ENCODE measurements at places on chromosomes 6 and 20.

GRCh38 chr6:6317825-6318733 is 2.4 kb downstream of the F13A1 start:
- DNase-seq = no peak

DNA sequence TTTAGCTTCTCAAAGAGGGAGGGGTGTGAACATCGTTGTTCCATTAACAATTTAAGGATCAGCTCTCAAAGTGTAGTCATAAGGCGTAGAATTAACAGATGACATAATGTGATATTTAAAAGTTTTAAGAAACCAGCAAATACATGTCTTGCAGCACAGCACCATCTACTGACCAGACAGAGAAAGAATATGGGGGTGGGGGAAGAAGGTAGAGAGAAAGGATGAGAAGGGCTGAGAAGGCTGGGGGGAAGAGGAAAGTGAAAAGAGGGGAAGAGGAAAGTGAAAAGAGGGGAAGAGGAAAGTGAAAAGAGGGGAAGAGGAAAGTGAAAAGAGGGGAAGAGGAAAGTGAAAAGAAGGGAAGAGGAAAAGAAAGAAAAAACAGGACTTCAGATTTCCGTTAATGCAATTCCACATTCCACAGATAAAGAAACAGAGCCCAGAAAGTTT is 80.9 kb downstream of the HAO1 start:
- no peak for DNase-seq

- DNase-seq = no peak
Measured at GRCh38 chr20:17699931-17700351, at the start of gene BANF2. BANF2 (plus strand) TSS chr20:17699966; CDS start chr20:17725026, 25,060 bp downstream.

GRCh38 chr20:8858181-8858787 is 210.6 kb upstream of the PLCB4 start:
- DNase-seq = no peak

DNA sequence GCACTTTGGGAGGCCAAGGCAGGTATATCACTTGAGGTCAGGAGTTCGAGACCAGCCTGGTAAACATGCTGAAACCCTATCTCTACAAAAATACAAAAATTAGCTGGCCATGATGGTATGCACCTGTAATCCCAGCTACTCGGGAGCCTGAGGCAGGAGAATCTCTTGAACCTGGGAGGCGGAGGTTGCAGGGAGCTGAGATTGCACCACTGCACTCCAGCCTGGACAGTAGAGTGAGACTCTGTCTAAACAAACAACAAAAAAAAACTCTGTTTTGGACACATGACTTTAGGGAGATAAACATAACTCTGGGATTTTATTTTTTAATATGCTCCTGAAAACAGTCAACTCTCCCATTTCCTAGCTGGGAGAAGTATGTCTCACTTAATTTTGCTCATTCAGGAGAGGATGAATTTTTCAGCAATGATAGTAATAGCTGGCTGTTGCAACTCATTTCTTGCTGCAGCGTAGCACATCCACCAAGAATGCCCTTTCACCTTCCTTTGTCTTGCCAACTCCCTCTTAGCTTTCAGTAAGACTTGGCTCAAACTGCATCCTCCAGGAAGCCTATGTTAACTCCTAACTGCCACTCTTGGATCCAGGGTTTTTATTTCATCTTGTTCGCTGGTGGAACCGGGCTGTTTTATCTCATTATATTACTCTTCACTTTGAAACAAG is 24.3 kb downstream of the TOP1 start:
- no peak for DNase-seq

- DNase-seq = no peak
Measured at GRCh38 chr20:50636601-50637540, 54.5 kb downstream of the RIPOR3 start.

DNA sequence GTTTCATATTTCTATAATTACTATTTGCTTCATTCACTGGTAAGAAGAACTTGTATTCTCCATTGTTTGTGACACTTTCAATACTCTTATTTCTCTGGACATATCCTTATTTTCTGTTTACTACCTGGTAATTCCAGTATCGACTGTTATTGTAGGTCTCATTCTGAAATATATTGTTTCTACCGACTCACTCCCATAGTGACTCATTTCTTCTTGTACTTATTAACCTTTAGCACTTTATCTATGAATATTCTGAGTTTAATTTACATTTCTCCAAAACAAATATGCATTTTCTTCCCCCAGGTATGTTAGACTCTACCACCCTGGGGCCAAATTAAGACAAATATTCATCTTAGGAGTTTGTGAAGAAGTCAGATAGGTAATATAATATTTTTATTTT is 164.5 kb upstream of the BTBD3 start:
- no peak for DNase-seq

DNA sequence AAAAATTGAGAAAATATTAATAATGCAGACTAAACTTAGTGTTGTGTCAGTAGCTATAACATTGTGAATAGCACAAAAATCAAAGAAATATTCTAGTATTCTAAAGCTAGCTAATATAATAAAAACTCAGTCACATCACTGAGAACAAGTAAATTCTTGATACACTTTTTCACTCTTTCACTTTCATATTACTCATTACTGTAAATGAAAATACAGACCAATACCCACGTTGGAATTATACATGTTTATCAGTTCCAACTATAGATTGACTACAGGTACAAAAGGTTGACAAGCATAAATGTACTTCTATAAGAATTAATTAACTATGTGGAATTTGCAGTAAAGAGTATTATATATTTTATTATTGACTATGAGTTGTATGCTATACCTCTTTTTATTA is 1043.4 kb upstream of the FLRT3 start:
- no peak for DNase-seq

GRCh38 chr6:136037876-136038460 is 186.5 kb downstream of the PDE7B start:
- no peak for DNase-seq

DNA sequence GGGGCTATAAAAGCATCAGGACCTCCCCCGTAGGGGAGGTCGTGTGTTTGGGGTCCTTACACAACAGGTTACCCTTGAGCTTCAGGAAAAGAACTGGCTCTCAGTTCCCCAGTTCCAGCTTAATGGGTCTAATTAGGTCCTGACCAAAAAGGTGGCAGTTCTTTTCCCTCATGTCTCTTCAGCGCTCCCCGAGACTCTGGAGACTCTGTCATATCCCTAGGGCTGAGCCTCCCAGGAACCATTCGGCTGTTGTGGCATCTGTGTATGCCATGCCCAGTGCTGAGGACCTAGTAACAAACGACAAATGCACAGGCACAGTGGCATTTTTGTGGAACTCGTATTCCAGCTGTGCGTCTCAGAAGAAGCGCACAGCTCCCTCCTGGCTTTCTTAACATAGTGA is 14.6 kb downstream of the PRDM1 start:
- DNase-seq = no peak

GRCh38 chr20:48607544-48607865 is 220.3 kb downstream of the PREX1 start:
- DNase-seq = no peak

GRCh38 chr6:41638002-41638934 is at the start of gene MDFI:
MDFI (plus strand) TSS chr6:41638468; CDS start chr6:41638750, 282 bp downstream.
- no peak for DNase-seq

DNA sequence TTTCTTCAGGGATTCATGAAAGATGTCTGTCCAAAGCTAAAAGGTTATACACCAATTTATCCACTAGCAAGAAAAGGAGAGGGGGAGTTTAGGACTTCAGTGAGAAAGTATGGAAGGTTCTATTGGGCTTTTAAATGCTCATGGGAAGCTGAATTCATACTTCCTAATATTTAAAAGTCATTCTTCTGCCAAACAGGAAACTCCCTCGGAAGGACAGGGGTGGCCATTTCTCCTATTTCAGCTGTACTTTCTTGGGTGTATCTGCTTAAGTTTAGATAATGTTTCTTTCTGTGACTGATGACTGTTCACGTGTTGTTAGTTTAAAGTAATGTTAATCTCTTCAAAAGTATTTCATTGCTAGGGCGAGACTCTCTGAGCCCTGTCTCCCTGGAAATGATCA is 80.5 kb upstream of the IFNGR1 start:
- no peak for DNase-seq

GRCh38 chr6:154800338-154800737 is 67.1 kb downstream of the SCAF8 start:
- DNase-seq = no peak

- peak; percentile 89 for DNase-seq
Measured at GRCh38 chr20:63639093-63639975, 12.4 kb upstream of the GMEB2 start.

GRCh38 chr20:23340524-23340923 is 10.1 kb upstream of the NXT1 start:
- peak; percentile 9 for DNase-seq

DNA sequence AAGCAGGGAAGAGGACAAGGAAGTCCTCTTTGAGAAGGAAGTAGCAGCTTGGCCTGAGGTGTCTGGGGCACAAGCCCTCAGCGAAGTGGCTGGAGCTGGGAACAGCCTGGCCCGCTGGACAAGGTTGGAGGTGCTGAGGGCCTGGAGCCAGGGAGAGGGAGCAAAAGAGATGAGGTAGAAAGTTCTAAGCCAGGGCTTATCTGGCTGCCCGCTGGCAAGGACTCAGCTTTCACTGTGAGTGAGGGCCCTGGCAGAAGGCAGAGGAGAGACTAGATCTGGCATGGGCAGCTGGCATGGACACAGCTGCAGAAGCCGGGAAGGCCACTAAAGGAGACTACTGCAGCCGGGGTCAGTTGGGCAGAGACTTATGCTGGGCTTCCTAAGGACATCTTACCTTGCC is 21.8 kb upstream of the PCMTD2 start:
- no peak for DNase-seq

DNA sequence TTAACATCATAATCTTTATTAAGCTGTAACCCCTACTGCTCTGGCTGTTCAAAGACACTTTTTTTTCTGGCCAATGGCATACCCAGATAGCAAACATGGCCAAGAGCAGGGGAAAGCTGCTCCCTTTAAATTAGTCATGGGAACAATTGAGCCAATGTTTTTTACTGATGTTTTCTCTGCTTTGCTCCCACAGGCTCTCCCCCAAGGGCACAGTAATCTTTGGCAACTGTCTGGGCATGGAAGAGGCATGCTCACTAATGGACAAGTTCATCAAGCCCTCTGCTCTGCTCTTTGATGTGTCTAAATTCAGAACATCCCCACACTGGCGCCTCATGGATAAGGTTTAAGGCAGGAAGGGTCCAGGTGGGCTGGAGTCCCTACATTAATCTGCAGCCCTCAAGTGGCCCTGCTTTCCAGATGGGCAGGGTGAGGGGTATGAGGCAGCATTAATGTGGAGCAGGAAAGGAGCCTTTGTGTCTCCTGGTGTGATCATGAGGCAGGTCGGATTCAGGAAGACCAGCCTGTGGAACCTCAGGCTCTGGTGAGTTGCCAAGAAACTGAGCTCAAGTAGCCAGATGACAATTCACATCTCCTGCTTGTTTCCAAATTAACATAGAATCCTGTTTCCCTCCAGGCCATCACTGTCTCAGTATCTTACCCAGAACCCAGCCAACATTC is 227.0 kb upstream of the CST7 start:
- no peak for DNase-seq

DNA sequence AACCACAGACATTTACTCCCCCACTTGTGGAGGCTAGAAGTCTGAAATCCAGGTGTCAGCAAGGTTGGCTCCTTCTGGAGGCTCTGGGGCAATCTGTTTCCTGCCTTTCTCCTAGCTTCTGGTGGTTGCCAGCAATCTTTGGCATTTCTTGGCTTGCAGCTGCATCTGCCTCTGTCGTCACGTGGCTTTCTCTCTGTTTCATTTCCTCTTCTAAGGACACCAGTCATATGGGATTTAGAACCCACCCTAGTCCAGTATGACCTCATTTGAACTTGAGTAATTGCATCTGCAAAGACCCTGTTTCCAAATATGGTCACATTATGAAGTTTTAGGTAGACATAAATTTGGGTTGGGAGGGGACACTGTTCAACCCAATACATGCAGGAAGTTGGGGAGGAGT is 56.2 kb upstream of the EPB41L1 start:
- no peak for DNase-seq

- no peak for DNase-seq
Measured at GRCh38 chr6:161522276-161522675, 248.4 kb upstream of the AGPAT4 start.

GRCh38 chr6:29734046-29735018 is 11.1 kb downstream of the HLA-F start:
- no peak for DNase-seq

GRCh38 chr6:131013495-131013894 is 49.5 kb downstream of the EPB41L2 start:
- no peak for DNase-seq

- no peak for DNase-seq
Measured at GRCh38 chr20:49231471-49231870, 12.3 kb downstream of the DDX27 start.

- DNase-seq = no peak
Measured at GRCh38 chr6:157869673-157870302, 46.7 kb downstream of the SNX9 start.

GRCh38 chr6:3585320-3585935 is 128.6 kb upstream of the SLC22A23 start:
- no peak for DNase-seq

- no peak for DNase-seq
Measured at GRCh38 chr20:34824026-34824425, 1.4 kb downstream of the NCOA6 start.

DNA sequence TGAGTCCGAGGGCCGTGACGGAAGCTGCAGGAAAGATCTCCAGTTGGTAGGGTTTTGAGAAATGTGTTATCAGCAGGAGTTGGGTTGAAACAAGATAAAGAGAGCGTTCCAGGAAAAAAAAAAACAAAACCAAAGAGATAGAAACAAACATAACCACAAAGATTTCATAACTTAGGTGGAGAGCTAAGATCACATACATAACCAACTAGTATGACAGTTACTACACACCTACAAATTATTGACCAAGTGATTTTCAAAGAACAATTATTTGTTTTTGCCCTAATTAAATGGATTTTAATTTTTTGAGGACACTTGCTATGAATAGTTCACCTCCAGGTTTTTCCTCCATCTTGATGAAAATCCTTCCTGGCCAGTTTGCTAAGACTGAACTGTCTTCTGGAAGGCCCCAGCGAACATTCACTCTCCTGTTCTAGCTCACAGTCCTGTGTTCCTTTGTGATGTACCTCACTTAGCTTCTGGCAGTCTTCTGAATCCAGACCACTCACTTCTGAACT is 69.4 kb downstream of the SNX9 start:
- no peak for DNase-seq

DNA sequence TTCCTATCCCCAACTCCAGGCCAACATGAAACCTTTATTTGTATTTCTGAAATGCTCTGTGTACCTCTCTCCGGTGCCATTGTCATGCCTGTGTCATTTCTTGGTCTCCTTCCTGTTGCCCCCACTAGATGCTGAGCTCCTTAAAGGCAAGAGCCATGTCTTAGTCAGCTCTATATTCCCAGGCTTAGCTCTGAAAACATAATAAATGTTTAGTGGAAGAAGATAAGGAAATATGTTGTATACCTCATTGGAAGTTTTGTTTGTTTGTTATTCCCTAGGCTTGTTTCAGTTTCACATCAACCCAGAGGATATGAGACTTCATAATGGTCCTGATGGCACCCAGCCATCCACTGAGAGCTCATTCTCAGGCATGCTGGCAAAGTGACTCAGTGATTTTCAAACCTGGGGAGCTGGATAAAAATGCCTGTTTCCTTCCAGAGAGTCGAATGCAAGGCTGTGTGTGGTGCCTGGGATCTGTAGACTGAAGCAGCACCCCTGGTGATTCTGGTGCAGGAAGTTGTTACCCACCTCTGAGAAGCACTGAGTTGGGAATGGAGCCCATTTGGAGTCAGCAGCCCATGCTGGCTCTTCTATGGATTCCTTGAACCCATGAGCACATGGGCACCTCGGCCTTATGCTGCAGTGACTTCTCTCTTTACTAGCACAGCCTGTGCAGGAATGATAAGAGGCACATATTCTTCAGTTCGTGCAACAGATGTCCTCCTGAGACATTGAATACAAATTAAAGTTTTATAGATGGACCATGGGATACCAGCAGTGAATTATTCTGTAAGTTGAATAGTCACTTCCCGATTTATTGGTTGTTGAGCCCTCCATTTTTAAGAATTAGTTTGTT is 205.2 kb downstream of the FARS2 start:
- no peak for DNase-seq

Measured in CD4-positive, alpha-beta T cell treated with Interleukin-6 at 100 ng/mL for 8 hours (primary cell).